ENCODE measurements at places on chromosomes 4 and X.

- no peak for DNase-seq
Measured at GRCh38 chr4:106762666-106763443, 273.3 kb downstream of the DKK2 start.

- DNase-seq: peak; percentile 61
Measured at GRCh38 chr4:7210824-7211223, 18.5 kb downstream of the SORCS2 start.

- peak; percentile 6 for DNase-seq
Measured at GRCh38 chr4:66688674-66689073, 856.6 kb downstream of the CENPC start.

DNA sequence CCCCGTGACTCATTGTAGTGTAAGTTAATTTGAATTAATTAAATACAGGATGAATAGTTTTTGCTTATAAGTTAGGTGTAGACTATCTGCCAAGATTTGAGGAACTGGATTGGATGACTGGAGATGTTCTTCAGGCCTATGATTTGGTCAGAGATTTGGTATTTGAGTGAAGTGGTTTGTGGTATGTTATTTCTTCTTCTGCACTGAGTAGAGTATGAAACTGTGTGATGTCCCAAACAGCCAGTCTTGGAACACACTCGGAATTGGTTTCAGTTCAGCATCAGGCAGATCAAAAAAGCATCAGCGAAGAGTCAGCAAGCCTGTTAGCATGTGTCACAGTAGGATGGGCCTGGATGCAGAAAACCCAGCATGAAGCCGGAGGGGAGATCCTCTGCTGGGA is 294.1 kb downstream of the ARHGAP10 start:
- DNase-seq: peak; percentile 93

- no peak for DNase-seq
Measured at GRCh38 chr4:41257257-41257901, 651 bp downstream of the UCHL1 start.

DNA sequence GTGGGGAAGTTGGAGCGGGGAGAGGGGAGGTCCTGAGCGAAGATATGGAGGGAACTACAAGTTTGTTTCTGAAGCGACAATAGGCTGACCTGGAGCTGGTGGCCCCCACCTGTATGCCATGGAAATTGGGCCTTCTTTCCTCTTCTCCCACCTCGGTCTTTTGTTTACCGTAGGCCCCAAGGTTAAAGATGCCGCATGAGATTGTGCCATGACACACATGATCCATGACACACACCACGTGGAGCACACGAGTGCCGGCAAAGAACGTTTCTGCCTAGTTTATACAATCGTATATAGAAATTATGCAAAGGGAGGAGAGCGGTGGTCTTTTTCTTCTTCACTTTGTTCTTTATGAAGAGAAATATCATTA is 408 bp downstream of the TMEM33 start:
- no peak for DNase-seq

DNA sequence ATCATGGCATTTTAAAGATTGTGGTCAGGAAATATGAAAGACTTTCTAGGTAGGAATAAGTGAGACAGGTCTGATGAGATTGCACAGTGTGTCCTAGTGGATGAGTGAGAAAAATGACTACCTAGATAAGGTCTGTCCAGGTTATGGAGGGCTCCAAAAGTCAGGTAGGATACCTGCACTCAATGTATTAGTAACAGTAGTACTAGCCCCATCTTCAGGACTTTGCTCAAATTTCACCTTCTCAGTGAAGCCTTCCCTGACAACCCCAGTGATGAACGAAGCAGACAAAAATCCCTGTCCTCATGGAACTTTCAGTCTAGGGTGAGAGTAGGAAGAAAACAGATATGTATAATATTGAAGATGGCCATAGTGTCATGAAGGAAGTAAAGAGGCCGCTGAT is 85.7 kb downstream of the ZIC3 start:
- DNase-seq: no peak

- no peak for DNase-seq
Measured at GRCh38 chr4:95549246-95550114, 707 bp upstream of the UNC5C start.

DNA sequence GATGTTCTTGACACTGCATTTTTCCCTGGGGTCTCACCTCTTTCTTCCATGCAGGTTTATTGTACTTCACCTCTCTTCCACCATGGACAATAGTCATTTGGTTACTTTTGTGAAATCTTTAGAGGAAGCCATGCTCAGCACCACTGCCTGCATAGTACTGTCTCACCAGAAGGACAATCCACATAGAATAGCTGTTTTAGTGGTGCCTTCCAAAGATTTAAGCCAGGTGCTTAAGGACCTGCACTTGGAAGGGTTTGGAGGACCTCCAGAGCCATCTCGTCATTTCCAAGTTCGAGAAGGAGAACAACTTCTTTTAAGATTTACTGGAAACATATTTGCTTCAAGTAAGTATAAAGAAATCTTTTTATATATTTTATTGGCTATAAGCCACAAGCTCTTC is 26.7 kb downstream of the DTHD1 start:
- DNase-seq: no peak

DNA sequence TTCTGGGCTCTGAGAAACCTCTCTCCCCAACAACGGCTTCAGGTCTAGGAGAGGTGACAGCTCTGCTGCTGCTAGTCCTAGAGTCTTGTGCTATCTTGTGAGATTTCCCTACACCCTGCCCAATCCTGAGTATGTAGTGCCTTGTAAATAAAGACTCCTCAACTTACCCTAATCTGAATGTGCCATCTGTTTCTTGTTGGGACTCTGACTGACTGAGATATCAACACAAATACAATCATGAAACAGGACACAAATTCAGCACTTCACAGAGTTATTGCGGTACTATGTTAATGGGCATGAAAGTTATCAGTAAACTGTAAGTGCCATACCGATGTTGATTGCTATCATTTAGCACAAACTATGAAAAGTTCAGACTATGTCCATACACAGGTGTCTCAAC is 529.0 kb upstream of the FTHL17 start:
- DNase-seq: no peak

GRCh38 chr4:168735735-168736134 is 238.9 kb downstream of the PALLD start:
- DNase-seq: no peak

- DNase-seq: no peak
Measured at GRCh38 chr4:187444061-187444460, 551.5 kb upstream of the ZFP42 start.

GRCh38 chrX:130145123-130145522 is 20.5 kb downstream of the AIFM1 start:
- DNase-seq: no peak

DNA sequence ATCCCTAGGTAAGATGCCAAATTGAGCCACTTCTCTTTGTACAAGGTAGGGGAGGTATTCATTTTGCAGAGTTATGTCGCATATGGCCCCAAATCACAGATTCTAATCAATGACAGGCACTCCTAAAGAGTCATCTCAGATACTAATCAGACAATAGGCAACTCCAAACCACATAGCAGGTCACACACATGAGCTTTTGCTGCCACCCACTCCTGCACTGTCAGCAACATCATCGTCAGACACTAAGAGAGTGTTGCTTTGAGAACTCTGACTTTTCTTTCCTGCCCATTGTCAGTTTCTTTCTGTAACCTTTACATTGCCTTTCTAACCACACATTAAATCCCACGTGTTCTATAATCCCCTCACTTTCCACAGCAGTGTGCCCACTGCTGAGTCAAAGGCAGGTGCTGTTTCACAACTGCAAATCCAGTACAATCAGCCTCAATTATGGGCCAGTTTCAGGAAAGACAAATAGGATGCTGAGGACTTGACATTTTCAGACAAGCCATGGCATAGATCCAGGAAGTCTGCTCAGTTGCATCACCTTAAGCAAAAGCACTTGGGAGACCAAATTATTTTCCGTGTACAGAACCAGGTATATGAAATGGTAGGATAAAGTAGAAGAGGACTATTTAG is 23.5 kb downstream of the TMEM31 start:
- no peak for DNase-seq

DNA sequence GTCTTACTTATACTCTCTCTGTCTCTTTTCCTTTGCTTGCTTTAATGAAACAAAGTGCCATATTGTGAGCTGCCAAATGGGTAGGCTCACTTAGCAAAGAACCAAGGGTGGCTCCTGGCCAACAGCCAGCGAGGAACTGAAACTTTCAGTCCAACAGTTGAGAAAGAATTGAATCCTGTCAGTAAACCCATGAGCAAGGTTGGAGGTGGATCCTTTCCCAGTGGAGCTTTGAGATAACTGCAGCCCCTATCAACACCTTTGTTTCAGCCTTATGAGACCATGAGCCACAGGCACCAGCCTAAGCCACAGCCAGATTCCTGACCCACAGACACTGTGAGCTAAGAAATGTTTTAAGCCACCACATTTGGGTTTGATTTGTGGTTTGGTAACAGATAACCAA is 362.2 kb downstream of the PDGFC start:
- DNase-seq: no peak

- DNase-seq: peak; percentile 2
Measured at GRCh38 chr4:10403633-10404445, 53.4 kb downstream of the ZNF518B start.

GRCh38 chr4:108531461-108531860 is 88.9 kb upstream of the RPL34 start:
- no peak for DNase-seq

DNA sequence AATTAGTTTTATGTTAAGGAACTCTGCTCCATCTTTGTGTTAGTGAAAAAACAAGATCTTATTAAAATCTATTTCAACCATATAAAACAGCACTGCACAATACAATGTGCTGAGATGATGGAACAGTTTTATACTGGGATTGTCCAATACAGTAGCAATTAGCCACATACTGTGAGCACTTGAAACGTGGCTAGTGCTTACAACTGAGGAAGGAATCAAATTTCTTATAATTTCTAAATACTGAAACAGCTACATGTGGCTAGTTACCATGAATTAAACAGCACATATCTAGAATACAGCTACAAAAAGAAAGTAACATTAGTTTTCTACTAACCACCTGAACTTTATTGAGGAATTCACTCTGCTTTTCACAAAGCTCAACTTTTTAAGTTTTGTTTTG is 14.7 kb downstream of the NFXL1 start:
- no peak for DNase-seq

GRCh38 chr4:137707626-137708025 is 175.3 kb upstream of the PCDH18 start:
- DNase-seq: no peak

- DNase-seq: no peak
Measured at GRCh38 chr4:11428899-11429698, 405 bp upstream of the HS3ST1 start.

DNA sequence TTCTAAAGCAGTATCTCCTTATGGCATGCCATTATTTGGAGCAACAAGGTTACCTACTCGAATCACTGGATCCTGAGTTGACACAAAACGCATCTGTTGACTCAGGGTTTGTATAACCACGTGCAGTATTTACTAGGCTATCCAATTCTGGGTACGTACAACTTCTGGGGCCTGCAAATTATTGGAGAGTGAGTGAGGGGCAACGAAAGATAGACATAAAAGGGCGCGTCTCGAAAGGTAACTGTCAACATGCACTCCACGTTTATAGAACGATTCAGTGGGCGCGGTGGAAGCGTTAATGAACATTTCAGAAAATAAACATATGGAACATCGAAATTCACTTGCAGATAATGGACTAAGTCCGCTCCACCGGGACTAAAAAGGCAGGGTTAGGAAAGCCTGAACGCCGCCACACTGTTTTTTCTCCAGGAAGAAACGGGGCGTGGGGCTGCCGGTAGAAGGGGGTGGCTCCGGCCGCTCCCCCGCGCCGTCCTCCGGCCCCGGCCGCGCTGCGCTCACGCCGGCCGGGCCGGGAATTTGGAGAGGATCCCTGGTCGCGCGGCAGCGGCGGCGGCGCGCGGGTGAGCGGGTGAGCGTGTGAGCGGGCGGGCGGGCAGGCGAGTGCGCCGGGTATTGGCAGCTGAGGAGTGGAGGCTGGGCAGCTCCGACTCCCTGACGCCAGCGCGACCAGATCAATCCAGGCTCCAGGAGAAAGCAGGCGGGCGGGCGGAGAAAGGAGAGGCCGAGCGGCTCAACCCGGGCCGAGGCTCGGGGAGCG is at the start of gene SMAD1:
SMAD1 (plus strand) TSS at position 690 of the 778 bp plus-strand sequence. CDS start 32,761 bp downstream, outside the sequence.
- DNase-seq: peak; percentile 67

DNA sequence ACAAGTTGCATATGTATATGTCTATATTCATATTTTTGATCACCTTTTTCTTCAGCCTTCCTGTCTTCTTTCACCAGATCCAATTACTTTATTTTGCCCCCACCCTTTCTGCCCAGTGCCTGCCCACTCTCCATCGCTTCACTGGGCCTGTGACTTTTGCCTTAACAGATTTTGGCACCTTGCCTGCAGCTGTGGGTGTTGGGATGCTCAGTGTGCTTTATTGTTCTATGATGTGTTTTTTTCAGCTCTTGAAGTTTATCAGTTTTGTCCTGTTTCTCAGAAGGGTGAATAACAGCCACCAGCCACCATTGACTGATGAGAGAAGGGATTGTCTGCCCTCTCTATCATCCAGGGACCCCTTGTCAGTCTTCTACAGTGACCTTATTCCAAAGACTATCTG is 77.2 kb upstream of the GALNT7 start:
- DNase-seq: no peak

DNA sequence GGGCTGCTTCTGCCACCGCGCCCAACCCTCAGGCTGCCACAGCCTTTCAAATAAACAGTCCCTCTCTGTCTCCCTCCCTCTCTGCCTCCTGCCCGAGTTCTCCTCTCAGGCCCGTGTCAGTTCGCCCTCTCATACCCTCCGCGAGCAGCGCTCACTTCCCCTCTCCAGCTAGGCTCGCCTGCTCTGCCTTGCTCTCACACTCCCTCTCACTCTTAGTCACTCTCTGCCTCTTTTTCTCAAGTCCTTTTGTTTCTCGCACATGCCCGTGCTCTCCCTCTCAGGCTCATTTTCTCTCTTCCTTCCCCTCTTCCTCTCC is 3.2 kb downstream of the EFNB1 start:
- DNase-seq: no peak

DNA sequence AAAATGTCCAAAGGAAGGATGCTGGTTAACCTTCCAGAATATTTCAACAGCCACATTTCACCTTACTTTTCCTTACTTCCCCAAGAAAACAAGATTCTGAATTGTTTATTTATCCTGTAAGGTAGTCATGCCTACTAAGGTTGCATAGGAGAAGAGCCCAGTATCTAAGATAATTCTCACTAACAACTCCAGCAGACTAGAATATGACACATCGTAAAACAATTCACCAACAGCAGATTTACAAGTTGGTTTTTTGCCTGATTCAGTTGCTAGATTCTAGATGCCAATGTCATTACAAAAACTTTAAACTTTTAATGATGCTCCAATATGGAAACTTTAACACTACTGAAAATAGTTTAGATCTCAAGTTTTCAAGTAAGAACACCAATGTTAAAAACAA is 176.4 kb downstream of the IL13RA2 start:
- peak; percentile 0 for DNase-seq

GRCh38 chr4:139942241-139942640 is 211.7 kb downstream of the MAML3 start:
- no peak for DNase-seq

DNA sequence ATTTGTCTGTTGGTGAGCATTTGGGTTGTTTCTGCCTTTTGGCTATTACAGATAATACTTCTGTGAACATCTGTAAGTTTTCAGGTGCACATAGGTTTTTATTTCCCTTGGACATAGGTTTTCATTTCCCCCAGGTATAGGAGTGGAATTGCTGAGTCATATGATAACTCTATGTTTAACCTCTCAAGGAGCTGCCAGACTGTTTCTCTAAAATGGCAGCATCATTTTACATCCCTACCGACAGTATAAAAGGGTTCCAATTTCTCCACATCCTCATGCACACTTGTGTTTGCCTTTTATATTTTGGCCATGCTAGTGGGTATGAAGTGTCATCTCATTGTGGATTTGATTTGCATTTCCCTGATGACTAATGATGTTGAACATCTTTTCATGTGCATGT is 53.5 kb downstream of the TMEM164 start:
- DNase-seq: no peak

All from fibroblast of skin of left quadriceps (primary cell).